Aorta (tissue), 5 donors: ENCODE measurements at places on chromosomes 1 and 21. TPM values are rescaled to one million over a fixed set of nuclear protein-coding genes. Genes with fewer than 3 reads are reported as not detected.
A peak's percentile ranks its signal among the peaks of the same experiment; 100 is the strongest.

Gene CTSK
- 50.0 TPM for total RNA-seq

Gene RAVER2
- 18.2 TPM for total RNA-seq

DNA sequence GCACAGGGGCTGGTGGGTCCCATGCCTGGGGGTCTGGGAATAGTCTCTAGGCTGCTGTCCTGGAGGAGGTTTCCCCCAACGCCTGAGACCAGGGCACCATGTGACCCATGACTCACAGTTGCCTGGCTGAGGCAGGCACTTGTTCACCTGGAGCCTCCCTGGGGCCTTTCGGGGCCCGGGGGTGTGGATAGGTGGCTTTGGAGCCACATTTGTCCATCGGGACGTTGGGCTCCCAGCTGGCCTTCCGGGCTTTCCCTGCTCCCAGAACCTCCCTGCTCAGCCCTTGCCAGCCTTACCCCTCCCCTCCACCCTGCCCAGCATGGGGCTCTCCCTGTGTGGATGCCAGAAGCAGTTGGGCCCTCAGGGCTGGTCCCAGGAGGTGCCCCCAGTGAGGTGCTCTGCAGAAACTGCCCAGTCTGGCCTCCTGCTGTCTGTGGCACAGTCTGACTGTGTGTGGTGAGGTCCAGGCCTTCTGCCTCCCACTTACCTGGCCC lies 14.2 kb downstream of the COL6A1 start:
- DNase-seq, result peak; percentile 42

Gene S100A7
- total RNA-seq, result not detected

DNA sequence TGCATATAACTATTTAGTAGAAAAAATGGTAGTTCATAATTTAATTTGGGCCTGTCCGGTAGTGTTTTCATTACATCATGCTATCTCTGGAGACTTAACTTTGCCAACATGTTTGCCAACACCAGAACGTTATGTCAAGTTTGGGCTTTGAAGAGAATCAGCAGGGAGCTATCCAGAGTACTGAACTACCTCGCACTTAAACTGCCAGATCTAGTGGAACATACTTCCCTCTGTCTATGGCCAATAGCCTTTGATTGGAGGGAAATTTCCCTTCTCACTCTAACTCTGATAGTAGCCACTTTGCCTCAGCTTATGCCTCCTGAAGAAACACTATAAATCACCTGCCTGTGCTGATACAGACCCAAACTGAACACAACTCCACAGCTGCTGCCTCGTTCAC lies 10.0 kb downstream of the LRRC53 start:
- no peak for DNase-seq

GRCh38 chr1:119008483-119009311 lies 20.6 kb upstream of the TBX15 start:
- no peak for DNase-seq

DNA sequence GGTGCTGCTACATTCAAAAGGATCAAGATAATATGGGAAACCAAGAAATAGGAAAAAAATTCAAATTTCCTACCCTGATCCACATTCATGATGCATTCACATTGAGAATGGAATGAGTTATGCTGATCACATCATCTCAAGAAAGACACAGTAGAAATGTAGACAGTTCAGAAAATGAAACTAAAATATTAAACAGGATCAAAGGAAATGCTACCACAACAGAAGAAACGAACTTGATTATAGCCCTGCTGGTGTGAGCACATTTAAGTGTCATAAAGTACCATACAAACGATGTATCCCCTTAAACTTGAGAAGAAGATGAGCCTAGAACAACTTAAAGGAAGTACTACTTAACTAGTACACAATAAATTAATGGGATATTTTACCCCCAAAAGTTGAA lies 21.3 kb downstream of the SYDE2 start:
- no peak for DNase-seq

DNA sequence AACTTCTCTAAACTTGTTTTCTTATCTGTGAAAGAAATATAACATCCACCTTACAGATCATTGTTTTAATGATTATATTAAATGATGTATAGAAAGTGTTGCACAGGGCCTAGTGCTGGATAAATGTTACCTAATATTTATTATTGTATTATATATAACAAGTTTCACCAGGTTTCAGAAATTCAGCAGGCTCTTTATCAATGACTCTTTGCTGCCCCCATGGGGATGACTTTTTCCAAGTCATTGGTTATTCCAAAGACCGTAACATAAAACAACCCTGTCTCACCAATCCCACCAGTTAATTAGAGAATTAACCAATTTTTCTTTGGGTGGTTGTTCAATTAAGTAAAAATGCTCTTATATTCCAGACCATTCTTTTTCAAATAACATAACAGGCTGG lies 7.3 kb upstream of the DEDD start:
- no peak for DNase-seq

- no peak for DNase-seq
Observed at GRCh38 chr1:76086109-76086508, 11.6 kb downstream of the ST6GALNAC3 start.

GRCh38 chr1:202578565-202578964 lies 131.7 kb downstream of the SYT2 start:
- DNase-seq, result no peak

- no peak for DNase-seq
Observed at GRCh38 chr1:177411381-177411780, 240.6 kb downstream of the BRINP2 start.

- DNase-seq, result no peak
Observed at GRCh38 chr1:53272349-53272748, 34.0 kb upstream of the MAGOH start.

Gene DNASE2B
- total RNA-seq, result not detected

DNA sequence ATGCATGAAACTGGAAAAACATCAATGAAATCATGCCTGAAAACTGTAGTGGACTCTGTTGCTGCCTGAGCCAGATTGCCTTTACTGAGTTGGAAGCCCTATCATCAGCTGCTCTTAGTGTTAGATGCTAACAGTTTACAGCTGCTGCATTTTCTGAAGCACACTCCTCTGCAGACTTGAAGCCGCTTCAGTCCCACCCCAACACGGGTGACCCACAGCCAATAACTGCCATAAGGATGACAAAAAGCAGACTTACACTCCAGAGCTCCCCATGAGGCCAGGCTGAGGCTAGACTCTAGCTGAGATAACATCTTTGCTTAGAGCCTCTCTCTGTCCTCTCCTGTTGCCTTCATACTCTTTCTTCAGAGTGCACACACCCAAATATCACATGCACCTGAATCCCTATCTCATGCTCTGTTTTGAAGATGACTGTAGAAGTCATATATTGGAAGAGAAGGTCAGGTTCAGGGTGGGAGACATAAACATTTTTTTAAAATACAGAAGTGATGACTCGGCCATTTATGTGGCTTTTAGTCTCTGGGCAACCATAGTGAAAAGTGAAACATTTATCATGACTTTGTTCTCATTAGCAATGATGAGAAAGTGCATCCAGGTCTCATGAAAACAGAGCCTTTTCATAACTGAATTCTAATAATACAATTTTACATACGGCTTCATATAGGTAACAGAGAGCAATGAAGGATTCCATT lies 161.0 kb downstream of the KCNK2 start:
- no peak for DNase-seq

- DNase-seq, result no peak
Observed at GRCh38 chr1:160216301-160216700, 11.1 kb downstream of the PEA15 start.

- peak; percentile 62 for DNase-seq
Observed at GRCh38 chr1:201171063-201172036, 17.1 kb upstream of the TMEM9 start.
